Kidney epithelial cell (primary cell): ENCODE measurements at places on chromosomes 1 and 21.

DNA sequence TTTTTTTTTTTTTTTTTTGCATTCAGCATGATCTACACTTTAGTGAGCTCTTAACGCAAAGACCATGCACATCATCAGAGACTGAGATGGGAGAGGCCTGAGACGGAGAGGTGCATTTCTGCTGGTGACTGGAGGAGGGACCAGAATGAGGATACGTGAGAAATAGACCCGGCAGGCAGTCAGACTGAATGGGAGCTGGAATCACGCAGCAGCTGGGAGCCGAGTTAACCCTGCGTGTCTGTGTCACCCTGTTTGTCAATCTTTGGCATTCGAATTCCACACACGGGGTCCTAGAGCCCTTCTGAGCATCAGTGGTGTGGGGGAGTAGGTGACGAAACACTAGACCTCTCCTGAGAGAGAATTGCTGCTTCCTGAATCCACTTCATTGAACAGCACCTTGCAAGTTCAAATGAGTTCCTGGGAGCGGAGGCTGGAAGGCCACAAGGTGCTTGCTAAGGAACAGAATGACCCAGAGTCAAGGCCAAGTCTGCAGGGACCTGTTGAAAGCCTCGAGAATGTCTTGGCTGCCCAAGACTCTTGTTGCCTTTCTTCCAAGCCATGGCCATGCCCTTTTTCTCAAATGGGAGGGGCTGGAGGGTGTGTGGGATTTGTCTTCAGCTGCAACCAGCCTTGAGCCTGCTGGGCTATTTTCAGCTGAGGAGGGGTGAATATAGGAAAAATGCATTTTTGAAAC lies 123.3 kb downstream of the CNIH3 start:
- DNase-seq: no peak

DNA sequence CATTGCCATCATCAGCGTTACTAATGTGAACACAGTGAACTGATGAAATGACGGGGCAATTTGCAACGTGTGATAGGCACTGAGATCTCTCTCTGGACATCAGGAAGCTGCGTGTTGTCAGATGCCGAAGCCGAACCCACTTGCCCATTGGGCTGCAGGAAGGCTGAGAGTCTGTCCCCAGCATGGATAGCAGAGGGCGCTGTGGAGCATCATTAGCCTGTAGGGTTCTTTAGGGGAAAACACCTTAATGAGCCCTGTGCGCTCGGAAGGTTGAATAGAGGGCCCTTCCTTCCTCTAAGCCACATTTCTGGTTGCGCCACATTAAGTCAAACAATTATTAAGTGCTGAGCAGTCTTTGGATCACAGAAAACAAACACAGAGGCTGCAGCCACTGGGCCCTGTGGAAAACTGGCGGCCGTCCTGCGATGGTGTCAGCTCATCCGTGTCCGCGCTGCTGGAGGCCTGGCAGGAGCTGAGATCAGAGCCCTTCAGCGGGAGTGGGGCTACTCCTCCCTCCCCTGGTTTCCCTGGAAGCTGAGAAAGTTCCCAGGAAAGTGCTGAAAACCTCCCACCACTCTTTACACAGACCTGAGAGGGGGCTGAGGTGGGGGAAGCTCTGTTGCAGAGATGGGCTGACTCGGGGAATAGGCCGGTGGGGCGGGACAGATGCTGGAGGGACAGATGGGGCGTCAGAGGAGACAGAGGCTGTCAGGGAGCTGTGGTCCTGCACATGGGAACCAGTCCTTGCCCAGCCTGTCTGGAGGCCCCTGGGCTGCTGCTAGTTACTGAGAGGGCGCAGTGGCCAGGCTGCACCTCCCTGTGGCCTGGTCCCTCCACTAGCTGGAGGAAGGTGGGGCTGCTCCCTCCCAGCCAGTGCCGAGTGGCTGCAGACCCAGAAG lies 12.7 kb downstream of the TFF2 start:
- DNase-seq: peak; percentile 69

DNA sequence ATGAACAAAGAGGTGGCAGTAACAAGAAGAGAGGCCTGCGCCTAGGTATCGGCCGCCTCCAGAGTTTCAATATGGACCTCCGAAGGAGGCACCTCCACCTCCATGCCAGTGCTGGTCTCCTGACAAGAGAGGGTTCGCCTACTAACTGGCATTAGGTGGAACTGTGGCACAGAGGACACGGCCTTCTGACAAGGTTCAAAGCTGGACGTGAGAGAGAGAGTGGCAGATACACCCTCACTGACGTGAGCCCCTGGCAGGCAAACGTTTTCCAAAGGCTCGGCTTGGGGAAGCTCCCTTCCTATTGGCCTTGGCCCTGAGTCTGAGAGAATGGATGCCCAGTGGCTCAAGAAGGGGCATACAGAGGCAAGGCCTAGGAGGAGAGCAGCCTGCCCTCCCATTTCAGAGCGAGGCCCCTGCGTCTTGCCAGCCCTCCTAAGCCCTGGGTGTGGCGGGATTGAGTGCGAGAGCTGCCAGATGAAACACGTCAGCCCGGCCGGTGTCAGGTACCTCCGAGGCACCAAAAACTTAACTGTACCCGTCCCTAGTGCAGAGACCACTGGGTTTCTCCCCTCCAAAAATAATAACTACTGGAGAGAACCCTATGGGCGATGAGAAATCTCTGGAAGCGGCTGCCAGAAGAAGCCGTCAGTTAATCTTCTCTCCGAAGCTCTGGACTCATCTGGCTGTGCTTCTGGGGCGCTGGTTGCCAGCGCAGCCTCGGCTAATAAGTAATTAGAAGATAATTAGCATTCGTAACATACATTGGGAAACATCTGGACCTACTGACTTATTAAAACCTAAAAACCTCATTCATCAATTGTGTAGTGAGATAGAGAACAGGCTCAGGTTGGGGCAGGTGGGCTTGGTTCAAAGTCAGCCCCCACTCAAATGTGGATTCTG lies 283.6 kb downstream of the NPHP4 start:
- DNase-seq: no peak

DNA sequence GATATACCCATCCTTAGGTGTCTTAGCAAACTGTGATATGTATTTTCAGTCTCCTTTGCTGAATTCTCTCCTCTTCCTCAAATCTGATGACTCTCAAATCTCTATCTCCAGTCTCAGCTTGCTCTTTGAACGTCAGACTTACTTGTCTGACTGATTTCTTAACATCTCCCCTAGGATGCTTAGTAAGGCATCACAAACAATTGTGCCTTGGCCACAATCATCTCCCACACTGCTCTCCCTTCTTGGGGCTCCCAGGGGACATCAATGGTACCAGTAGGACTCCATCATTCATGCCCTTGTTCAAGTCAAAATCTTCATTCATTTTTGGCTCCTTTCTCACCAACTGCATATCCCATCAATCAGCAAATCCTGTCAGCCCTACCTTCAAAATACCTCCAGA lies 42.0 kb downstream of the GNG12 start:
- DNase-seq: no peak

- DNase-seq: no peak
Observed at GRCh38 chr1:54668567-54668966, 27.0 kb downstream of the MROH7 start.

- DNase-seq: no peak
Observed at GRCh38 chr1:92299477-92300150, 755 bp downstream of the RPAP2 start.
